Karpas-422 (cell line): ENCODE measurements at places on chromosomes 1 and 21. TPM values are rescaled to one million over a fixed set of nuclear protein-coding genes. Genes with fewer than 3 reads are reported as not detected.
A peak's percentile ranks its signal among the peaks of the same experiment; 100 is the strongest.

GRCh38 chr1:78527706-78528105 is 36.9 kb downstream of the PTGFR start:
- no peak overlapping the region for H3K27ac ChIP-seq
- H3K36me3 ChIP-seq = no peaks in the 10 kb centered on the region
- no peaks in the 10 kb centered on the region for H3K27me3 ChIP-seq
- no peaks in the 10 kb centered on the region for H3K4me1 ChIP-seq
- H3K4me3 ChIP-seq = no peak overlapping the region

- no peaks in the 10 kb centered on the region for H3K27me3 ChIP-seq
- H3K4me3 ChIP-seq = no peak overlapping the region
- DNase-seq = no peak
Measured at GRCh38 chr21:9758141-9758540, 763.2 kb upstream of the TPTE start.

GRCh38 chr1:69587391-69587790 is 19.7 kb downstream of the LRRC7 start:
- no peak overlapping the region for H3K4me3 ChIP-seq
- no peaks in the 10 kb centered on the region for H3K36me3 ChIP-seq
- no peak overlapping the region for H3K27ac ChIP-seq
- no peak for DNase-seq
- H3K27me3 ChIP-seq = no peaks in the 10 kb centered on the region
- no peaks in the 10 kb centered on the region for H3K4me1 ChIP-seq

DNA sequence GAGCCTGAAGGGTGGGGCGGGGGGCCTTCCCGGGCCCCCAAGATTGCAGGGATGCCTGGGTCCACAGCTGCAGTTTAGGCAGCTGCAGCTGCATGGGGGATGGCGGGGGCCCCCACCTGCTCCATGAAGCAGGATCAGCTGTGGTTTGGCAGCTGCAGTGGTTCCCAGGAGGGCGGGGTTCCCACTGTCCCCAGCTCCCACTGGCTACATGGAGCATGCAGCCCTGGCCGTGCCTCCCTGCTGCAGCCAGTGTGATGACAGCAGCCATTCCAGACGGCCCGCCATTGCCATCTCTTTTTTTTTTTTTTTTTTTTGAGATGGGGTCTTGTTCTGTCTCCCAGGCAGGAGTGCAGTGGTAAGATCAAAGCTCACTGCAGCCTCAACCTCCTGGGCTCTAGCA is 992 bp upstream of the C1QA start:
- no peaks in the 10 kb centered on the region for H3K36me3 ChIP-seq
- no peak for DNase-seq
- no peaks in the 10 kb centered on the region for H3K27me3 ChIP-seq
- no peak overlapping the region for H3K27ac ChIP-seq
- no peaks in the 10 kb centered on the region for H3K4me1 ChIP-seq

DNA sequence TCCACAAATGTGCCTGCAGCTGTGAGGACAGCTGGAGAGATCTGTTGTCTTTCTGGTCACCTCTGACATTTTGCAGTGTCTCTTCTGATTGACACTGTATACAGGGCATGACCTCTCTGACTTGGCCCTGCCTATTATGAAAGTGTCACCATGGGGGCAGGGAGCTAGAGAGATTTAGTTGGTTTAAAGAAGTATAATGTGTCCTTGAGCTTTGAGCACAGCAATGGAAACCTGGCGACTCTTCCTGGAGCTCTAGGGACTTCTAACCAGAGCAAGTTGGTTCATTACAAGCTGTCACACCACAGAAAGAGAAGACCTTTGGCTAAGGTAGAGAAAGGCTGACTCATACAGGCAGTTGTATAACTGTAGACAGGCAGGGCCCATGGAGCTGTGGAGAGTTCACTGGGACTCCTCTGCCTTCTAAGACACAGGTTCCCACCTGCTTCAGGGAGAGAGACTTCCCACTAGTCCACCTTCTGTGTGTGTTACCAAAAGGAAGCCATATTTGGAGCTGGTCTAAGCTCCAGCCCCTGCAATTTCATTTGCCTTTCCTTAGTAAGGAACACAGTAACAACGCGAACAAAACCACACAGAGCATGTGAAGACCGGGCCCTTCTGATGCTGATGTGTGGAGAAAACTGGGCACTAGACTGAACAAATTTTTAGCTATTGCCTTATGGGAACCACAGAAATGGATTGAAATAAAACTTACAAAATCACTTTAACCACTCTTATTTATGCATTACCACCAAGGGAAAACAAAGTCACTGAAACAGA is 90.5 kb upstream of the ADAR start:
- H3K4me3 ChIP-seq = no peak overlapping the region
- no peak overlapping the region for H3K27ac ChIP-seq
- no peaks in the 10 kb centered on the region for H3K4me1 ChIP-seq
- DNase-seq = no peak

GRCh38 chr1:52365071-52365745 is 797 bp downstream of the CC2D1B start:
- no peaks in the 10 kb centered on the region for H3K27me3 ChIP-seq
- H3K4me3 ChIP-seq = peak overlapping the region; percentile 86
- DNase-seq = no peak
- peak overlapping the region; percentile 47; the same call in 1 of the 2 replicates for H3K27ac ChIP-seq
- H3K36me3 ChIP-seq = peaks cover 7% of the 10 kb centered on the region; the same call in 1 of the 2 replicates

DNA sequence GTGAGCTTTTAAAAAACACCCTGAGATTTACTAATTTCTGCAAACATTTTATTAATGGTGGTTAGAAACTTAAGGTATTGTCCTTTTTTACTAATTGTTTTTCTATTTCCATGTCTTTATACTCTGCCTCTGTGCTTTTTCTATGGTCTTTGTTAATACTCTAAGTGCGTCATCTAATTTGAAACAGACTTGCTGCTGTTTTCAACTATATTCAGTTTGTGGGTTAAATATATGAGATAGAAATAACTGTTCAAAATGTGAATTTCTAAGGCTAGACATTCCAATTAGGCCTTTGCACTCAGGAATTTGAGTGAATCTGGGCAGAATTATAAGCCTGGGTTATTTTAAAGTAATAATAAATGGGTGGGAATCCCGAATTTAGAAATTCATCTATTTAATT is 82.4 kb upstream of the COL11A1 start:
- no peak overlapping the region for H3K4me3 ChIP-seq
- no peak overlapping the region for H3K27ac ChIP-seq
- no peak for DNase-seq
- H3K27me3 ChIP-seq = no peaks in the 10 kb centered on the region
- no peaks in the 10 kb centered on the region for H3K4me1 ChIP-seq

DNA sequence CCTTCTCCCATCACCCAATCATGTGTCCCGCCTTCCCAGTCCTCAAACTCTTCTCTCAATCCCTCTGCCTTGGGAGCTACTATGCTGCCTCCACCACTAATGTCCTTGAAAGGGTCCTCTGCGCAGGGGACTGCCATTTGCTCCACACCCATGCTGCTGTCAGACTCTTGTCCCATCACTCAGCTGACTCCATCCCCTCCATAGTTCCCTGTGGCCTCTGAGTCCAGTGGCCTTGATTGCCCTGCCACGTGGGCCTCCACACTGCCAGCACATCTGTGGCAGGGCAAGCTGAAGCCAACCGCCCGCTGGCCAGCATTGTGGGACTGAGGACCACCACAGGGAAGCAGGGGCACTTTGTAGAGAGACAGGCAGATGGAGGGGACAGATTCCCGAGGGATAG is 1.3 kb upstream of the TNNT2 start:
- H3K4me1 ChIP-seq = no peaks in the 10 kb centered on the region
- DNase-seq = no peak
- H3K36me3 ChIP-seq = no peaks in the 10 kb centered on the region
- no peak overlapping the region for H3K4me3 ChIP-seq

DNA sequence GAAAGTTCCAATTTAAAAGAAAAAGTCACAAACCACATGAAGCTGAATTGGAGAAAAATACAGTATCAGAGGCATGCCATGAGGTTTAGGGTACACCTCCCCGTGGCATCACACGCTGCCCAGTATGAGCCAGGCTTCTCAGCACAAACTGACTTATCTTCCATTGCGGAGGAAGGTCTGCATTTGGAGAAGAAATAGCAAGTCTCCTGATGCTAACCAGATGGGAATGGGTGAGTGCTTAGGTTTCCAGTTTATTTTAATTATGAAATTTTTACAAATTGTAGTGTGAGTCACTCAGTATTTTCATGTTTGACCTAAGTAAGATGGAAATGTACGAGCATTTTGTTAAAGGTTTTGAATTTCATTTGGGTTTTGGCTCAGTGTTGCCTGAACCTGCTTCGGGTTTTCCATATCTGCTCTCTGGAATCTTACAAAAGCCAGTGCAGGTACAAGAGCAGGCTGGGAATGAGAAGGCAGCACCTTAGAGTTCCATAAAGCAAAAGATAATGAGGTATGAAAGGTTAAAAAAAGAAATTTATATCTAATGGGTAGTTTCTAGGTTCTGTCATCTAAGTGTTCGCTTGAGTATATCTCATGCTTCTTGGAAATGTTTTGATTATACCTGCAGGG is 213.9 kb downstream of the PATJ start:
- H3K4me1 ChIP-seq = no peaks in the 10 kb centered on the region
- DNase-seq = no peak
- H3K27me3 ChIP-seq = no peaks in the 10 kb centered on the region
- H3K27ac ChIP-seq = no peak overlapping the region
- no peaks in the 10 kb centered on the region for H3K36me3 ChIP-seq

GRCh38 chr1:155078469-155079209 is at the start of gene EFNA3:
EFNA3 (plus strand) TSS chr1:155078837; CDS start chr1:155078942, 105 bp downstream.
- H3K4me3 ChIP-seq = peak within 1 kb of the TSS; percentile 68
- peaks cover 51% of the 10 kb centered on the region for H3K4me1 ChIP-seq
- no peak within 1 kb of the TSS for H3K27ac ChIP-seq
- DNase-seq = peak; percentile 82

DNA sequence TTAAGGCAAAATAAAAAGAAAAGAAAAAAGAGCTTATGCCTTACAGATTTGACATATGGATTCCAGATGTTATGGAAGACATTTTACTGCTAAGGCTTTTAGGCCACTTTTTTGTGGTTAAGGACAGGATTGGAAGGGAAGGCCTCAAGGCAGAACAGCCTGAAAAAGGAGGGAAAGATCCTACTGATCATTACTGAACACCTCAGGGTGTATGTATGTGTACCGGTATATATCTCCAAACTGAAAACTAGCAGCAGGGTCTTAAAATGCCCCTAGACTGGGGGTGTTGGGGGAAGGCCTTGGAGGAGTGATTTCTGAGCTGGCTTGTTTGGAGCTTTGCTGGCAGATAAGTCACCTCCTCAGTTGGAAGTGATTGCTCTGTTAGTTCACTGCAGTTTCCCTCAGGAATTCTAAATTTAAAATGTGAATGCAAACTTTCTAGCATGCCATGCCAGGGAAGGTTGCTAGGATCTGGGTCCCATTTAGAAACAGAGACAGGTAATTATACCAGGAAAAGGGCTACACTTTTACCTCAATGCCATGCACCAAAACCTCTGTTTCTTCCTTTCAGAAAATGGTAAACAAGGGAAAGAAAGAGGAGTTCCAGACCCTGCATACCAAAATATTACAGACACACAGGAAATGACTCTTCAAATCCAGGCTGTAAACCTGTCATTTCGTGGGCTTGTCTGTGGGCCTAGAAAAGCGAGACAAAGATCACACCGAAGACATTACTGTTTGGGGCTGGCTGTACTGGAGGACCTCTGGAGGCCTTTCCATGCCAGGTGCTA is 15.0 kb downstream of the C1orf52 start:
- no peaks in the 10 kb centered on the region for H3K36me3 ChIP-seq
- no peak overlapping the region for H3K4me3 ChIP-seq
- H3K4me1 ChIP-seq = no peaks in the 10 kb centered on the region

DNA sequence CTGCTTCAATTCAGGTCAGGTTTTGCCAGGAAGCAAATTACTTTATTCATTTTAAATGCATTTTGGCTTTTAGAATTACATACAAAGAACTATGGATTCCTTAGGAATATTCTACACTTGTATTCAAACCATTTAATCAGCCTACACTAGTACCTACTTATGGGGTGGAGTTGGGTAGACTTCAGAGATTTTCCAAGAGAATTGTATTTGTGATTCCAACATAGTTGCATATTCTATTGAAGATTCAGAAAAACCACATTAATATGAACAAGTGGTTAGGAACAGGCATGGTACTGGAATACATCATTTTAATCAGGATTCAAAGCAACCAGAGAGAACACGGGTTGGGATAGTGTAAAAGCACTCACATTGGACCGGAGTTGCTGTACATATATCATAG is 33.4 kb downstream of the LUZP1 start:
- no peak for DNase-seq
- no peak overlapping the region for H3K4me3 ChIP-seq
- no peaks in the 10 kb centered on the region for H3K36me3 ChIP-seq
- H3K27me3 ChIP-seq = no peaks in the 10 kb centered on the region
- no peaks in the 10 kb centered on the region for H3K4me1 ChIP-seq

- H3K27me3 ChIP-seq = no peaks in the 10 kb centered on the region
- H3K27ac ChIP-seq = no peak overlapping the region
- no peaks in the 10 kb centered on the region for H3K36me3 ChIP-seq
- H3K4me1 ChIP-seq = no peaks in the 10 kb centered on the region
- no peak for DNase-seq
Measured at GRCh38 chr1:173530795-173531693, 53.9 kb downstream of the PRDX6 start.

DNA sequence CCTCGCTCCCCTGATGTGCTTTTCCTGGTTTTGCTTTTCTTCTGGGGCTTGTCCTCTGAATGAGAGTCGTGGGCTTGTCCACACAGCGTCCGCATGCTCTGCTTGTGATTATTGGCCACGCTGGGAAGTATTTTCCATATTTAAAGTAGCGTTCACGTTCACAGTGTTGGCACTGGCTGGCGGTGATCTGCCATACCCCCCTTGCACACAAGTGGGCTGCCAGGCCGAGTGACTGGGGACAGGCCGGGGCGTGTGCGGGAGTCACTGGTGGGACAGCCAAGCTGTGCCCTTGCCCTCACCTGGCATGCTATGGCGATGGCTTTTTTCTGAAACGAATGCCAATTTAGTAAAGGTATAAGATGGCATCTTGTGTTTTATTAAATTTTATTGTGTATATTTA is 32.8 kb downstream of the SLC37A1 start:
- no peaks in the 10 kb centered on the region for H3K27me3 ChIP-seq
- no peak overlapping the region for H3K27ac ChIP-seq
- peaks cover 15% of the 10 kb centered on the region for H3K36me3 ChIP-seq
- H3K4me1 ChIP-seq = no peaks in the 10 kb centered on the region

- no peaks in the 10 kb centered on the region for H3K27me3 ChIP-seq
- no peaks in the 10 kb centered on the region for H3K36me3 ChIP-seq
- DNase-seq = no peak
Measured at GRCh38 chr1:181767001-181767708, 283.8 kb downstream of the CACNA1E start.

The ZNF281 gene
- 21.7 and 31.1 TPM in 2 replicates for total RNA-seq

The RAB7B gene
- total RNA-seq = not detected in 2 replicates

The PODN gene
- not detected in 2 replicates for total RNA-seq

The COL11A1 gene
- not detected in 2 replicates for total RNA-seq

The OLFML3 gene
- 0.18 and 0.26 TPM in 2 replicates for total RNA-seq

The RGS5 gene
- total RNA-seq = 4.5 and 27.0 TPM in 2 replicates

The RXFP4 gene
- not detected in 2 replicates for total RNA-seq

The LCE1A gene
- not detected in 2 replicates for total RNA-seq

The AGMAT gene
- 3.3 and 8.6 TPM in 2 replicates for total RNA-seq

The AMY1C gene
- not detected in 2 replicates for total RNA-seq

The OR2L8 gene
- total RNA-seq = not detected in 2 replicates
